ENCODE measurements at places on chromosomes 1 and 21.

DNA sequence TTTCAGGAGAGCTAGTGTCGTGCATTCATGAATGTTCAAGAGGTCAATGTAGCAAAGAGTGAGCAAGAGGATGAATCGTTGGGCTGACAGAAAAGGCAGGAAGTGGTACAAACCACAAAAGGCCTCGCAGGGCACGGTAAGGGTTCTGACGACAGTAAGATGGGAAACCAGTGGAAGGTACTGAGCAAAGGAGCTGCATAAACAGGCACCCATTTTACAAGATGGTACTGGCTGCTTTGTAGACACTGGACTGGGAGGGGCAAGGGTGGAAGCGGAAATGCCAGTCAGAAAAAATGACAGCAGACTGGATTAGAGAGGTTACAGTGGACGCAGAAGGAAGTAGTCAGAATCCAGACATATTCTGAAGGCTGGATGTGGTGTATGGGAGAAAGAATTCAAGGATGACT lies 123.5 kb downstream of the PTPN14 start:
- DNase-seq = peak; percentile 99

- DNase-seq = peak; percentile 91
Measured at GRCh38 chr1:94081566-94082344, 39.2 kb downstream of the ABCA4 start.

DNA sequence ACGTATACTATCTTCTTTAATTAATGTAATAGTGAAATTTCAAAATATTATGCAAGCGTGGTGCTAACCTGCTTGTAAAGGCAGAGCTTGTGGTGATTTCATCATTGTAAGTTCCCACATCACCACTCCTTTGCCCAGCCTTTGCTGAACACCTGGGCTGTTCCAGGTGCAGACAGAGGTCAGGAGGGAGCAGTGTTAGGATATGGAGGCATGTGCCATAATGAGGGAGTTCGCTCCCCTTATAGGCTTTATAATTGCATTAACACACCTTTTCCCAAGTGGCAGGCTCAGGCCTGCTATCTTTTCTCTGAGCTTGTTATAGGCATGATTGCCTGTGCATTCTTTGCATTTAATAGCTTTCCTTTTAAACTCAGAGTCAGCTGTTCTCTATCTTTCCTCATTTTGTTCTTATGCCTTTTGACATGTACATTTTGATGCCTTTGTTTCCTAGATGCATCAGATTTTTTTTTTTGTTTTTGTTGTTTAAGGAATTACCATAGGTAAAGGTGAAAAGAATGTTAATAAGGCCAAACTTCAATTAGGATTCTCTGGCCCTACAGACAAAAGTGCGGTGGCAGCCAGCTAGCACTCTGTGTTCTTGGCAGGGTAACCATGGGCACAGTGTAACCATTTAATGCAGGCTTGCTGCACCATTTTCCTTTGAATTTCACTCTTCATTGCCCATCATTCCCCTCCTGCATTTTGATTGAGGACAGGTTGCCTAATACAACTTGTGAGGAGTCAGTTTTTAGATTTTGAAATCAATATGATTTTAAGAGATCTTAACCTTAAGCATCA lies 12.6 kb downstream of the NPL start:
- DNase-seq = no peak

GRCh38 chr1:90851711-90852050 lies 134.6 kb upstream of the BARHL2 start:
- no peak for DNase-seq

DNA sequence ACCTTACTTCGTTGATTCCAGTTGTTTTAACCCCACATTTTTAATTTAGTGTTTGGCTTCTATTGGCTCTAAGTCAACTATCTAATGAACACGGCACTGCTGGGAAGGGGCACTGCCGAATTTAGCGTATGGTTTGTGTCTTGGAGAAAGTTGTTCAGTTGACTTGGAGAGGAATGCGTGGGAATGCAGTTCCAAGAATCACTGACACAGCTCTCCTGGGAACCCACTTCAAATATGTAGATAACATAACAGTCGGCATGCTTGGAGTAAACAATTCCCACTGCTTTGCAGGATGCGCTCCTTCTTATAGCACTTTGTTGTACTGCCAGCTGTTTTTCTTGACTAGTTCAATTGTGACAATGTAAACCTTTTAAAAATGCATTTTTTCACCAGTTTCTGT lies 104.3 kb downstream of the RYR2 start:
- no peak for DNase-seq

- DNase-seq = no peak
Measured at GRCh38 chr1:32780628-32781234, 36.4 kb downstream of the YARS1 start.

GRCh38 chr1:233367057-233367803 lies 39.7 kb downstream of the MAP3K21 start:
- peak; percentile 89 for DNase-seq

DNA sequence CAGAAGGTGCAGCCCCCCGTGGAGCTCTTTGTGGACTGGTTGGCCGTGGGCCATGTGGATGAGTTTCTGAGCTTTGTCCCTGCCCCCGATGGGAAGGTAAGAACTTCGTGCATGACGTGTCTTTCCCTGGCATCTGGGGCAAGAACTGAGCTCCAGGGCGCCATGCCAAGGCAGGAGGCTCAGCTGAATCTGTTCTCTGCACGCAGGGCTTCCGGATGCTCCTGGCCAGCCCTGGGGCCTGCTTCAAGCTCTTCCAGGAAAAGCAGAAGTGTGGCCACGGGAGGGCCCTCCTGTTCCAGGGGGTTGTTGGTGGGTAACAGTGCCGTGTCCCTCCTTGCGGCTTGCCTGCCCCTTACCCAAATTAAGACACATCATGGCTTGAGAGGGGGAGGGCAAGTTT lies 27.7 kb downstream of the PADI3 start:
- DNase-seq = peak; percentile 61

- DNase-seq = no peak
Measured at GRCh38 chr1:201004732-201005131, 18.8 kb downstream of the KIF21B start.

GRCh38 chr1:165344198-165344597 lies 12.3 kb downstream of the LMX1A start:
- DNase-seq = no peak

GRCh38 chr1:220182656-220183055 lies 88.7 kb downstream of the IARS2 start:
- no peak for DNase-seq

DNA sequence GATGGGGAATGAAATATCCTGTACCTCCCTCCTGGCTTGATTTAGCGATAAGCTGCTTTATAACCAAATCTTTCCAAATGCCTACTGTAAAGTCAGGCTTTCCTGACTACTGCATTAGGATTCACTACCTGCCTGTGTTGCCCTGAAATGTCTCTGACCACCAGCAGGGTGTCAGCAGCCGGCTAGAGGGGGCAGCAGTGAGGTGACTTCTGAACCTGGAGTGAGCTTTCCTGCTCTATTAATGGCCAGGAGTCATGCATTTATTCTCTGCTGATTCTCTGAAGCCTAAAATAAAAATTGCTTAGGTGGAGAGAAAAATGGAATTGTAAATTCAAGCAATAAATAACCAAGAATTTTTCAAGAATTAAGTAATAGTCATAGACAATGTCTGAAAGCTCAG lies 2.5 kb downstream of the BACE2 start:
- DNase-seq = peak; percentile 63

- peak; percentile 3 for DNase-seq
Measured at GRCh38 chr1:92399076-92399475, 87.6 kb downstream of the GFI1 start.

GRCh38 chr1:42777852-42778251 lies 6.9 kb upstream of the TMEM269 start:
- peak; percentile 40 for DNase-seq

GRCh38 chr1:173410794-173411236 lies 66.3 kb upstream of the PRDX6 start:
- DNase-seq = no peak

GRCh38 chr1:21451212-21451611 lies 11.3 kb downstream of the NBPF3 start:
- DNase-seq = no peak

DNA sequence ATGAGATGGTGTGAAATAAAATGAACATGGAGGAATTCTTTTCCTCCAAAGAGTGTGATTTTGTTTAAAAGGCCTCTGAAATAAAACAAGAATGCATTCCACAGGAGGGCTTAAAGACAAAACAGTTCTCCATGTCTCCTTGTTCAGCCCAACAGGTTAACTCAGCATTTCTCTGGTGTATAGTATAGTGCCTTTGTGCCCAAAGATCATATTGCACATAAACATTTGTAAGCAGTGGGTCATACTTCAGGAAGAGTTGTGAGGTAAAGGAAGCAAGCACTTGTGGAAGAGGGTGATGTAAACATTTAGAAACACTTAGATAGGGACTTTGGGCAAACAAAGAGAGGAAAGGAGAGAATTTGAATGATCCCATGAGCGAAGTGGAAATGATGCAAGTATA lies 433.9 kb downstream of the SIPA1L2 start:
- no peak for DNase-seq

- no peak for DNase-seq
Measured at GRCh38 chr1:178792394-178792793, 67.3 kb downstream of the RALGPS2 start.

GRCh38 chr1:244163861-244164510 lies 112.9 kb downstream of the ZBTB18 start:
- DNase-seq = peak; percentile 99

GRCh38 chr1:209344156-209344555 lies 239.4 kb upstream of the CAMK1G start:
- DNase-seq = no peak
